ENCODE measurements at places on chromosomes 2 and 18.

- DNase-seq = no peak
These were observed 30.5 kb upstream of the PLB1 start for GRCh38 chr2:28465148-28465885.

- no peak for DNase-seq
These were observed 13.0 kb downstream of the SIX3 start for GRCh38 chr2:44954447-44954888.

- DNase-seq = no peak
These were observed 369.4 kb downstream of the LRRTM1 start for GRCh38 chr2:79935046-79935732.

DNA sequence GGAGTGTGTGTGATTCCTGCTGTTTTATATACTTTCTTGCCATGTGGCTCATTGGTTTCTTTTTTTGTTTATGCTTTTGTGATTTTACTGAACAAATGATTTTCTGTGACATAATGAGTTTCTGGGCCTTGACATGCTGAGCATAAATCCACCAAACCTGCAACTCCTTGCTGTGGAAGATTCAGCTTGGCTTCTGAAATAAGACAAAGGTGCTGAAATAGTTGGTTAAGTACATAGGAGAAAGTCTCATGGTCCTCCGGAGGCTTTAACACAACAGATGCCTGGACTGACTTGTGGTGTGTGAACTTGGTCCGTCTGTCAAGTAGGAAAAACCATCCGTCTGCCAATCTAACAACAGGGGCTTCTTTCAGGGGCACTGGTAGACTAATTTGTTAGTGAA, 315.3 kb upstream of the CXCR4 start:
- no peak for DNase-seq

GRCh38 chr2:181146171-181146570, 165.8 kb downstream of the UBE2E3 start:
- DNase-seq = no peak

DNA sequence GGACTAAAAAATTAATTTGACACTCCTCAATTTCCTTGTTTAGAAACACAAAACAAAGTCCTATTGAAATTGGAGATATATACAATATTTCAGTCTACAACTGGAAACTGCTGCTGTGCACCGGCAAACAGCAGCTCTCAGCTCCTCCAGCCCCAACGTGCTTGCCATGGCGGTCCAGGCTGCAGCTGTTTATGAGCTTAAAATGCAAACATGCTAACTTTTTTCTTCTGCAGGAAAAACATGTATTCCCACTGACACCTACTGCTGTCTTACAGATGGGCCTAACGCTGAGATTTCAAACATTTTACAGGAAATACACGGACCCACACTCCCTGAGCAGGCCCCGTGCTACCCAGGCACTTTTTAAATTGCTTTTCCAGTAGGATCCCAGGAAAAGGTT, 195.5 kb downstream of the BCL11A start:
- DNase-seq = no peak

GRCh38 chr2:105576440-105577241, 168.1 kb upstream of the NCK2 start:
- no peak for DNase-seq

GRCh38 chr2:106075048-106075447, 119.1 kb downstream of the UXS1 start:
- DNase-seq = no peak

DNA sequence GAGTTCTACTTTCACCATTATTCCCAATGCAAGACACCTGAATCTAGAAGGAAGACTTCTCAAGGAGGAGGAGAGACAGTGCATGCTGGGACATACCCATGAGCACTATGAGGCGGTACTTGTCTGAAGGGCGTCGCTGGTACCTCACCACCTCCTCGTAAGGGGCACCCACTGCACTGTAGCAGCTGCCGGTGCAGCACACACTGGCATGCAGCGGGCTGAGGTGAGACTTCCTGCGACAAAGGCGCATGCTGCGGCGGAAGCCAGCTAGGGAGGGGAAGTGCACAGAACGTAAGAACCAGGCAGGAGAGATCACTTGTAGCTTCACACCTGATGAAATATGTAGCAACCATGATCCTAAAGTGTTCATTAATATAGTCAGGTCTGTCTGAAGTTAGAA, 12.8 kb upstream of the TMEM237 start:
- DNase-seq = no peak

DNA sequence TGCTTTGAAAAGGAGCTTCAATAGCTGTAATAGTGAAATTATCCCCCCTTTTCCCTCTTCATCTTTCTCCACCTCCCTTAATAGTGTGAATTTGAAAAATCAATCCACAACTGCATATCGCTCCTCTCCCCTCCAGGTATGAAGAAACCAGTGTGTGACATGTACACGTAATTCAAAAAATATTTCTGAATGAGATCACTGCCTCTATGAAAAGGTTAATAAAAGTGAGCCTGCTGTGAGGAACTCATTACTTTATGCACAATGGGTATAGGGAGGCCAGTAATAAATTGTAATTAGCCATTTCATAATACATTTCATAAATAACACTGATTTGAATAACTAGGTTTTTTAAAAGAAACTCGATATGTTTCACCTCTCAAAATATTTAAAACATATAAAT, 209.0 kb upstream of the KYNU start:
- no peak for DNase-seq

DNA sequence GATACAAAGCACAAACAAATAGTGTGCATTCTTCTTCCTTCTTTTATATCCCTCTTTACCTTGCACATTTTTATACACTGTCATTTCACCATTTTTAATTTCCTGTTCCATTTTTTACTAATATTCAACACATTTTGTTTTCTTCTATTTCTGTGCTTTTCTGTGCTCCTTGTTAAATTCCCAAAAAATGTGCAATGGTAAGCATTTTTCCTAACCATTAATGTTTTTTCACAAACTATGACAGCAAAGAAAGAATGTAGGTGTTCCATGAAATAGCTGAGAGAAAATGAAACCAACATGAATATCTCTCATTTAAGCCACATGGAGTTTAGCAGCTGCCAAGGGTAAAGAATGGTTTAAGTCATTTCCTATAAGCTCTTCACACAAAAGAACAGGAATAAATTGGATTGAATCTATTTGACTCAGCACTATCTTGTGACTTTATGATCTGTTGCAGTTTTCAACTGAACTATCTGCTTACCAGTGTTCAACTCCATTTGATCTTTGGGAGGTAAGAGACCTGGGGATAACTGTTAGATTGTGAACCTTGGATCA, 145.7 kb upstream of the CDH19 start:
- DNase-seq = no peak

GRCh38 chr2:207606399-207606798, 18.8 kb downstream of the METTL21A start:
- DNase-seq = no peak

DNA sequence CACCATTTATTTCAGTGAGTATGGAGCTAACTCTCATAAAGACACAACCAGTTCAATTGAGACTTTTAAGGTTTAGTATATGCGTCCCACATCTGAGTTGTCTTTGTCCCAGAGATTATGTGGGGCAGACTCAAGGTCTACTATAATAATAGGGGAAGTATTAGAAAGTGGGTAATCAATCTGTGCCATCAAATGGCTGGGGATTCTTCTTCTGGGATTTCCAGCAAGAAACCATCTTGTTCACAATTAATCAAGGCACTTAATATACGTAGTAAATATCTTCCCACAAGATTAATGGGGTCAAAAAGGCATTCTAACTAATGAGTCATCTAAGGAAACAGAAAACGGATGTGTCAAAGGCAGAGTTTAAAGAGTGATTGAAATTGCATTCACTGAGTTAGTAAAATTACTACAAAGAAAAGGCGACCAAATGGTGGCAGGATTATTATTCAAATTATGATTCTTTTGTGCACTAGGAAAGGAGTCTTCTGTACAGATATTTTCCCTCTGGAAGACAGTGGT, 179.8 kb upstream of the REG3G start:
- DNase-seq = no peak

- no peak for DNase-seq
These were observed 179.5 kb downstream of the EIPR1 start for GRCh38 chr2:3198119-3198518.

- DNase-seq = no peak
These were observed 164.1 kb upstream of the GATA6 start for GRCh38 chr18:22005191-22005841.

DNA sequence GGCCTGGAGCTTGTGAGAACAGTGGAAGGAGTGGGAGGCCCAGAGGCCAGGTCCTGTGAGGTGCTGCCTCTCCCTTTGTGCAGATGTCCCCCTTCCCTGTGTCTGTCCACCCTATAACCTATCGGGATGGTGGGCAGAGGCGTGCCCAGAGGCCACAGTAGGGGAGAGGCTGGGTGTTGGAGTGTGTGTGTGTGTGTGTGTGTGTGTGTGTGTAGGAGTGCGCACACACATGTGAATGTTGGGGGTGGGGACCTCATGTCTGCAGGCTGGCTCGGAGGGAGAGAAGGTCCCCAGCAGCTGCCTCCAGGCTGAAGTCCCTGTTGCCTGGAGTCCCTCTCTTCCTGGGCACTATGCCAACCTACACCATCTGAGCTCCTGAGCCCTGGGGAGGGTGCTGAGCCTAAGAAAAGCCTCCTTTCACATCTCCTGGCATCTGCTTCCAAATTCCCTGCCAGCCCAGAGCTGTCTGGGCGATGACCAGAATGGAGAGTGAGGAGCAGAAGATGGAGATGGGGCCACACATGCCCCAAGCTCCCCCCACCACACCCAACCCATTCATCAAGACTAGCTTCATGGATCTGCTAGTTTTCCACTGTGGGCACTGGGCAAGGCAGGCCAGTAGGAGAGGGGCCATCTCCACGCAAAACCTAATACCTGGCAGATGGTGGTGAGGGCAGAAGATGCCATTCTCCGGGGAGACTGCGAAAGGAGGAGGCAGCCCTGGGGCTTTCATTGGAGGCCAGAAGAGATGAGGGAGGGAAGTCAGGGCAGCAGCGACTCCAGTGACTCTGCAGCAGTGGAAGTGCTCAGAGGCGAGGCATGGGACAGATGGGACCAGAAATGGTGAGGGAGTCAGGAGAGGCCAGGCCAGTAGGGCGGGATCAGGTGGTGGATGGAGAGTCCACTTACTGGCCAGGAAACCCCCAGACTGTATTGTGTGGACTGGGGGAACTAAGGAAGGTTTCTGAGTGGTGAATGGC, 20.3 kb downstream of the KCNK3 start:
- peak; percentile 74 for DNase-seq

GRCh38 chr2:144330951-144331673, 188.8 kb downstream of the ZEB2 start:
- DNase-seq = no peak

GRCh38 chr2:20666005-20666303, 990 bp upstream of the GDF7 start:
- DNase-seq = no peak

- no peak for DNase-seq
These were observed 15.5 kb downstream of the CENPA start for GRCh38 chr2:26801328-26801727.

DNA sequence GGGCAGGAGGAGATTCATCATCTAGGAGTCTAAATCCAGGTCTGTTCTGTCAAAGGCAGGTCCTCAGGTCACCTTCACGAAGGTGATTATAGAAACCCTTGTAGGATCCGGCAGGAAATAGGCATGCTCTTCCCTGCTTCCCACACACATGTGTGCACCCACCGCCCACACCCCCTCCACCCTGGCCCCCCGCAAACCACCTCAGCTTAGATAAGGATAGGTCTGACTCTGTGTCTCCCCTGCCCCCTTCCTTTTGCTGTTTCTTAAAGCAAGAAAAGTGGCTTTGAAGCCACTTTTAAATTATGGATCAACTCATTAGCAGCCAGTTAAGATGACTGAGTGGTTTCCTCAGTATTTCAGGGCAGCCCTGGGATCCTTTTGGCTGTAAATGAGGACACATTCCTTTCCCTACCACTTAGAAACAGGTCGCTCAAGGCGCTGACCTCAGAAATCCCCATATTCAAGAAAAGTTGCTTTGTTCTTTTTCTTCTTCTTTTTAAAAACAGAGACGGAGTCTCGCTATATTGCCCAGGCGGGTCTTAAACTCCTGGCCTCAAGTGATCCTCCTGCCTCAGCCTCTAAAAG, 14.5 kb upstream of the CIB4 start:
- no peak for DNase-seq

DNA sequence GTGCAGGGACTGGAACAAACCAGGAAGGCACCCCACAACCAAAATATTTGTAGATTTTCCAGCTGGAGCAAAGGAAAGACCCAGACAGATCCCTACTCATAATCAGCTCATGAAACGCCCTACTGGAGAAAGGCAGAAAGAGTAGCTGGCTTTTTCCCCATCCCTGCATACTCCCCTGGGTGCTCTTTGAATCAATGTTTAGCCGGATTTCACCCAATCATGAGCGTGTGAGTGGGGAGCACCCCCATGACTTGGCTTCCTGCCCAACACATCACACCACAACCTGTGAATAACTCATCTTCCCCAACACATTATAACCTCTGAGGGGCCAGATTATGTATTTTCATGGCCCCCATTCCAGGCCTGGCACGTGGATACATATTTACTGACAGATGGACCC, 35.1 kb upstream of the SLC14A1 start:
- no peak for DNase-seq

DNA sequence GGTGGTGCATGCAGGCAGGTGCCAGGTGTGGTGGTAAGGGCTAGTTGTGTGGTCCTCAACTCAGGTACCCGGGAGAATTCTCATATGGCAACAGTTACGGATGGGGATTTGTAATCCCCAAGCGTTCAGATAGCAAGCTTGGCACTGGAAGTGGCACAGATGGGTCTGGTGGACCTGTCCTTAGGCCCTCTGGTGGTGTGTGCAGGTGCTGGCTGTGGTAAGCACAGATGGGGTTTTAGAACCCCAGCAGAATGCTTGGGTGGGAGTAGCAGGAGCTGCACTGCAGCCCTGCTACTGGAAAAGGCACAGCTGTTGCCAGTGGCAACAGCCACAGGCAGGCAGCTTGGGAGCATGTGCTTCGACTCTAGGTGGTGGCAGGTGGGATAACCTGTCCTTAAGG, 948.2 kb upstream of the FAM98A start:
- no peak for DNase-seq

GRCh38 chr2:26088038-26088643, 54.3 kb downstream of the RAB10 start:
- DNase-seq = peak; percentile 17

GRCh38 chr18:73766910-73767515, 380.6 kb downstream of the FBXO15 start:
- no peak for DNase-seq

DNA sequence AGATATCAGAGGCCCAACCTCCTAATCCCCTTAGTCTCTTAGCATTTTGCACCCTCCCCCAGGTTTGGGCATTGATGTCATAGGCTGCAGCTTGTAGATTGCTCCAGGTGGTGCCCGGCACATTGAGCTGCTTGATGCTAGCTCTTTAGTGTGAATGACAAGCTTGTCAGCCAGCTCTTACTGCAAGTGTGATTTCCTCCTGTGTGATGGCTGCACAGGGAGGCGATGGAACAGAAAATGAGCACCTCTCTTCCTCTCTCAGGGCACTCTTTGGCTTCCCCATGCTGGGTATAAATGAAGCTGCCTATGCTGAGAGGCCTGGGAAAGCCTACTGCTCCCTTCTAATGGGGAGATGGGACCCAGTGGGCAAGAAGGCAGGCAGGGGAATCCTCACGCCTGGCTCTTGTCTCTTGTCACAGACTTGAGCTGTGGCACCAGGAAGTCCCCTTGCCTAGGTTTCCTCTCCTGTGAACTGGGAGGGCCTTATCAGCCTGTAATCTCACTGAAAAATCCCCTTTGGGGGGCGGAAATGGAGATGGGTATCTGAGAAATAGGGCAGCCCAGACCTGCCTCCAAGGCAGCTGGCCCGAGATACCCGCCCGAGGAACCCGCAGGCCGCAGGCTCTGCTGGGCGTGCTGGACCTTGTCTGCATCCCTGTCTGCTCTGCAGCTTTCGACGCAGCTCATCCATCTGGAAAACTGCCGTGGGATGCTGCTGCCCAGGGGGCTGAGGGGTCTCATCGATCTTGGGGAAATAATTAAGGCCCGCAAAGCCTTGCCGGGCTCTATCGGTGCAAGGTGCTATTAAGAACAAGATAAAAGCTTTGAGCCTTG, 163.5 kb upstream of the CXCR4 start:
- no peak for DNase-seq

Data from frontal cortex (tissue), 4 donors.